ENCODE measurements at places on chromosomes 16 and 17. TPM values are rescaled to one million over a fixed set of nuclear protein-coding genes. Genes with fewer than 3 reads are reported as not detected.

DNA sequence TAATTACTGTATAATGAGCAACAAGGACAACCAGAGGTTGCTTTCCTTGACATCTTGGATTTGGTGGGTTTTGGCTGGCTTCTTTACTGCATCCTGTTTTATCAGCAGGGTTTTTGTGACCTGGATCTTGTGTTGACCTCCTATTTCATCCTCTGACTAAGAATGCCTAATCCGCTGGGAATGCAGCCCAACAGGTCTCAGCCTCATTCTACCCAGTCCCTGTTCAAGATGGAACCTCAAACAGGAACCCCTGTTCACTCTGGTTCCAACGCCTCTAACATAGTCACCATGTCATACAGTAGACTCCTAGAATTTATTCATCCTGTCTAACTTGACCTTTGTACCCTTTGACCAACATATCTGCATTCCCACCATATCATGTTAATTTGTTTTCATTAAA is 183.8 kb upstream of the SOX9 start:
- DNase-seq, result no peak

The OR4D1 gene
- total RNA-seq, result 2.0 TPM

DNA sequence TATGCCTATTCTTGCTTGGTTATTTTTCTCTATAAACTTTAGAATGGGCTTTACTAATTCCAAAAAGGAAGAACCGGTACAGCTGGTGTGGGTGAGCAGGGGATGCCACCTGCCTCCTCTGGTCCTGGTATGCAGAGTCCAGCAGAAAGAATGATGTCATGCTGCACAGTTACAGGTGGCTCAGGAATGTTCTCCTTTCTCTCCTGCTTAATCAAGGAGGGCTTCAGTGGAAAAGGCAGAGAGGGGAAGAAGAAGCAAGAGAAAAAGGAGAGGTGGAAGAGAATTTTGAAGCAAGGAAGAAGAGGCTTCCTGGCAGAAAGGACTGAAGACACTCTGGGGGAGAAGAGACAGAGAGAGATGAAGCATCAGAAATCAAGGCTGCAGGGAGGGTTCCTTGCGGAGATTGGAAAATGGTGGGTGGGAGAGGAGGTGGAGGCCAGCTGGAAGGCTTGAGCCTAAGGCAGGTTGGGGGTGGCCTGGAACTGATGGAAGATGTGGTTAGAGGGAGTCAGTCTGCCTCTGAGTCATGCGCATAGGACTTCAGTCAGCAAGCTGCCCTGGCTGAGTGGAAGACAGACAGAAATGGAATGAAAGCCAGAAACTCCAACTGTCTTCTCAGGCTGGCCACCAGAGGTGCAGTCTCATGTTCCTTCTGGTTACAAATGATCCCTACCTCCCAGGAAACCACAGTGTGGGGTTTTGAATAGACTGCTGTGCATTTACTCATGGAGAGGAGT is 64.6 kb upstream of the CRHR1 start:
- DNase-seq, result no peak

DNA sequence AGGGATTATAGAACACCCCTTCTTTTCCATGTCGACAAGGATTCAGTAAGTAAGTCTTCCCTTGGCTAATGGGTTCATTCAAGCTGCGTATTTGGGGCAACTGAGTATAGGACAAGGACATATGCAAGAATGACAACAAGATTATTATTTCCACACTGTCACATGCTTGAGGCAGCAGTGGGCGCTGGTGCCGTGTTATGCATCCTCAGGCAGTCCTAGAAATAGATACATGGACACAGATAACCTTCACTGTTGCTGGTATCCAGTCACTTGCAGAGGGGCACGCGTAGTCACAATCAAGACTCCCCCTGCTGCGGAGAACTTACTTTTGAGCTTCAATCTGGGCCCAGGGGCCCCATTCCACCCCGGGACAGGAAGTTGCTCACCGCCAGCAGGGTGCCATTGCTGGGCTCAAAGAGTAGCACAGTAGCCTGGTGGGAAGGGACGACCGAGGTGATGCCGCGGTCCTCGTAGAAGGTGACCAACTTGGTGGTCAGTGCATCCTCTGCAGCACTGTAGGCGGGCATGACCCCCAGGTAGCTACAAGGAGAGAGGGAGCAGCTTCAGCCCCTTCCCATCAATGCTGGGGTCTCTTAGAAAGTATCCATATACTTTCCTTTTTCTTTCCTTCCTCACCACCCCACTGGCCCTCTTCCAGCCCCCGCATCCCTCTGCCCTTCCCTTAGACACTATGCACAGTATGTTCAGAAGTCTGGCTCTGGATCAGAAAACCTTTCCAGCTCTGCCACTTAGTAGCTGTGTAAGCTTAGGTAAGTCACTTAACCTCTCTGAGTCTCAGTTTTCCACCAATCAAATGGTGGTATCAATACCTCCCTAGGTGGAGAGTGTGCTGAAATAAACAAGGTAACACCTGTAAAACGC is 804 bp downstream of the CRYM start:
- DNase-seq, result no peak

All from CD4-positive, alpha-beta memory T cell (primary cell).